Daoy (cell line): ENCODE measurements at places on chromosomes 12 and 14.

- DNase-seq, result peak; percentile 16
These were observed 30.6 kb downstream of the BORCS5 start for GRCh38 chr12:12387501-12387900.

- DNase-seq, result no peak
These were observed 89.6 kb downstream of the CHGA start for GRCh38 chr14:93012506-93012905.

- no peak for DNase-seq
These were observed 1.4 kb downstream of the TRMT61A start for GRCh38 chr14:103530390-103530789.

DNA sequence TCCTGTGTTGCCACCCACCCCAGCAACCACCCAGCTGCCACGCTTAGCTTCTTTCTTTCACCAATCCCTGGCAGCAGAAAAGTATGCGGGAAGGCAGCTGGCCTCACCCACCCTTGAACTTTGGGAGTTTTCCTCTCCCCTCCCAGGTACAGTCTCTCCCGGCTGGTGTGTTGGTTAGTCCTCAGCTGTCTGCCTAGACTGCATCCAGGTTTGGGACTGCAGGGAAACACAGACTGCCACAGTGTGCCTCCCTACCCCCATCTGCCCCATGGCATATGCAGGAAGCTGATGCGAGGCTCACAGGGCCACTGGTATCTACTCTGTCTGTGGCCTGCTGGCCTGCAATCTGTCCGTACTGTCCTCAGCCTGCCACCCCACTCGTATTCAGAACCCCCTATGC lies 2.1 kb downstream of the CD9 start:
- DNase-seq, result no peak

DNA sequence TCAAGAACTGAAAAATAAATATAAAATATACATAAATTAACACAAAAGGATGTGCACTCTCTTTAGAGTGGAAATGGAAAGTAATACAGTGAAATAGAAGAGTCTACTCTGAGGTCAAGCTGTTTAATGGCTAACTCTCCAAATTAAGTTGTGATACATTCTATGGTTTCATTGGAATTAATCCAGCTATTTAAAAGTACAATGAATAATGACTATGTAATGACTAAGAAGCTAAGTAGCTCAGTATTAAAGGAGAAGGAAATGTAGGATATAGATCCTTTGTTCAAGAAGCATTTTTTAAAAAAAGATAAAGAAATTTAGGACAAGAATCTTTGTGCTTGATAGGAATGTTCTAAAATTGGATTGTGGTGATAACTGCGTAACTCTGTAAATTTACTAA lies 85.3 kb downstream of the LRP6 start:
- no peak for DNase-seq

- DNase-seq, result no peak
These were observed 38.2 kb upstream of the MTHFD1 start for GRCh38 chr14:64349741-64350490.

- DNase-seq, result no peak
These were observed 111.0 kb upstream of the LRIG3 start for GRCh38 chr12:59031313-59031712.

- DNase-seq, result no peak
These were observed 199.8 kb upstream of the ARHGAP5 start for GRCh38 chr14:31877255-31877798.

GRCh38 chr12:105742567-105742874 lies 396.2 kb downstream of the NUAK1 start:
- no peak for DNase-seq

GRCh38 chr14:91484186-91484585 lies 25.9 kb downstream of the PPP4R3A start:
- no peak for DNase-seq

DNA sequence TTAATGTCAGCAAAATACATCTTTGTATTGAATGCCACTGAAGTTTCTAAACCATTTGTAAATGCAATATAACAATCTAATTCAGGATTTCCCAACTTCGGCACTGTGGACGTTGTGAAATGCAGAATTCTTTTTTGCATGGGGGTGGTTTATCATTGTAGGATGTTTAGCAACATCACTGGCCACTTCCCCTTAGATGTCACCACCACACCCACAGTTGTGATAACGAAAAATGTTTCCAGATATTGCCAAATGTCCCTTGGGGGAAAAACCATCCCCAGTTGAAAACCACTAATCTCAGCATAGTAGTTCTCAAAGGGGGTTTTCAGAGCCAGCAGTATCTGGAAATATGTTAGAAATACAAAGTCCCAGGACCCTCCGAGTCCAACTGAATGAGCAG lies 203.3 kb downstream of the NAV3 start:
- DNase-seq, result no peak

- peak; percentile 43 for DNase-seq
These were observed 1.9 kb downstream of the PPP1R3E start for GRCh38 chr14:23300687-23301223.

GRCh38 chr14:105272623-105273022 lies 24.3 kb downstream of the BTBD6 start:
- no peak for DNase-seq

- DNase-seq, result no peak
These were observed 218.2 kb upstream of the AMIGO2 start for GRCh38 chr12:47297993-47298392.

DNA sequence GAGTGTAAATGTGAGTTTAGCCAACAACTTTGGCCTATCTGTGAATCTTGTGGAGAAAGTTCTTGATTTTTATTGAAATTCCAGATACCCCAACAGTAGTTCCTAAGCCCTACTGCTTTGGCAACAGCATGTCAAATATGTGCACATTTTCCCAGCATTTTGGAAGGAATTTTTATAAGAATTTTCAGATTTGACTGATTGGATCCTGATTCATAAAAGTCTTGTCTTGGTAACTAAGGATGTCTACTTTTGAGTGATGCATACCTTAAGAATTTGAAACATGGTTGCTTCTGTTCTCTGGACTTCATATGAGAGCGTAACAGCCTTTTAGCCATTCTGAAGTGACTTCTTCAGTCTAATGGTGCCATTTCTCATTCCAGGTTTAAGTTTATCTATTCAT lies 106.7 kb downstream of the ANO4 start:
- no peak for DNase-seq

- no peak for DNase-seq
These were observed 836.2 kb upstream of the MGAT4C start for GRCh38 chr12:87092421-87092820.

DNA sequence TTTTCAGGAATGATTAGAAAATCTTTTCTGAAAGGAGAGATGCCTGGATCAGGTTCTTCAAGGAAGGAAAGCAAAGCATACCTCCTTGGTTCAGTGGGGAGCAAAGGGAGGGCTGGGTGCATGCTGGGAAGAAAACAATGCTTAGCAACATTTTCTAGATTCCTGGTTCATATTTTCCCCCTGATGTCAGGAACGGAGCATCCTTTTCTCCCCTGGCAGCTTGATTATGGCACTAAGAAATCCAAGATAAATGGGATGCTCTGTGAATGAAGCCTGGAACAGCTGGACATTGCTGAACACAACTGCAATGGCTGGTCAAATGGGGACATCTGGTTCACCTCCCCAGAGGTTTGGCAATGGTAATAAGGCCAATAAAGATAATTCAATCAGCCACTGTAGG lies 50.9 kb downstream of the KCNA5 start:
- no peak for DNase-seq

- DNase-seq, result peak; percentile 6
These were observed 88.6 kb downstream of the RAD51B start for GRCh38 chr14:67908052-67908754.

DNA sequence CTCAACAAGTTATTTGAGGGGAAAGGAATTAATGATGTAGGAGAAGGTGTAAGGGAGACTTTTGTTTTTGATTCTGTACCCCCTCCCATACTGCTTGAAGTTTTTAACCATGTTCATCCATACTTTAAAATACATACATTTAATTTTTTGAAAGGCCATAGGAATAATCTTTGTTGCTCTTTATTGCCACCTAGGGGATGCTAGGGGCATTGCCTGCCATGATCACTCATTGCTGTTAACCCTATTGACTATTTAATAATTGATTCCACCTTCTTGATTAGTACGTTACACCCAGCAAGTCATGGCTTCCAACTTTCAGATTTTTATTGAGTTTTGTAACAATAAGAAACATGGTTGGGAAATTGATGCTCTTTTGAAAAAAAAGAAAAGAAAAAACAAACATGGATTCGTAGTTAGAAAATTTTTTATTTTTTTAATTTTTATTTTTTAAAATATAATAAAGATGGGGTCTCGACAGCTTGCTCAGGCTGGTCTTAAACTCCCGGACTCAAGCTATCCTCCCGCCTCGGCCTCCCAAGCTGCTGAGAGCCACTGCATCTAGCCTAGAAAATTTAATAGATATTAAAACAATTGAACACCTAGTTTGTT lies 8.5 kb upstream of the PRKAB1 start:
- peak; percentile 21 for DNase-seq

DNA sequence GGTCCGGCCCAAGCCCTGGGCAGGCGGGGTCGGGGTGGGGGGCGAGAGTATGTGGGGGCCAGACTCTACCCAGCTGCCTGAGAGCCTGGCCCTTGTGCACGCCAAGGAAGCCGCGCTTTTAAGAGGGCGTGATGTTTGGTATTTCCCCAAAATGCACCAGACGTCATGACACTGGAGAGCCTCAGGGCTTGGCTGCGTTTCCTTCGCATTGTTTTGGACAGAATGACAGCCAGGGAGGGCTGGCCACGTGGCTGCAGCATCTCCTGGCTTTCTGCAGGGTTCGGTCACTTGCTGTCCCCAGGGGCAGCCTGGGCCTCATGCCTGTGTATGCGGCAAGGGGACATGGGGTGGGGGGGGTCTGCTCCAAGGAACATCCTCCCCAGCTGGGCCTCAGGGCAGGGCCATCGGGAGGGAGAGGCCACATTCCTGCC lies 16.1 kb upstream of the NUDT14 start:
- peak; percentile 46 for DNase-seq

- no peak for DNase-seq
These were observed 48.3 kb downstream of the MVK start for GRCh38 chr12:109621901-109622364.

DNA sequence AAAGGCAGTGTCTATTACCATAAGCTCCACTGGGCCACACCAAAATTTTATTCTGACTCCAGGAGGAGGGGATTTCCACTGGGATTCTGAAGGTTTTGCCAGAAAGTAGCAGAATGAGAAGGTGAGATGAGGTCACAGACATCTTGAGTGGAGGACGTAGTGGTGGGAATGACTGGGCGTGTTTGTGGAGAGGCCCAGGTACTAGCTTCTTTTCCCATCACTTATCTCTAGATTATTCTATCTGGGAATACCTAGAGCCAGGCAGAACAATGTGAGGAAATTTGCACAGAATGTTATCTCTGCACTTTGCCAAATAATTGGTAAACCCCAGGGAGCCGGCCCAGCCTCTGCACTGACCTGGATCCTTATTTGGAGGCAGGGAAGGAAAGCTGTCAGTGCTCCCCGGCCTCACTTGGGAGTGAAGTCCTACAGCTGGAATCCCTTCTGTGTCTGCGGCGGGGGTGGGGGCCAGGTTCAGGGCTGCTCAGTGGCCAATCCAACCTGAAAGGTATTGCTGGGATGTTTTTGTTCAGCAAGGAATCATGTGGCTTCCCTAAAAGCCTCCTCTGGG lies 129.4 kb downstream of the C12orf75 start:
- DNase-seq, result no peak

DNA sequence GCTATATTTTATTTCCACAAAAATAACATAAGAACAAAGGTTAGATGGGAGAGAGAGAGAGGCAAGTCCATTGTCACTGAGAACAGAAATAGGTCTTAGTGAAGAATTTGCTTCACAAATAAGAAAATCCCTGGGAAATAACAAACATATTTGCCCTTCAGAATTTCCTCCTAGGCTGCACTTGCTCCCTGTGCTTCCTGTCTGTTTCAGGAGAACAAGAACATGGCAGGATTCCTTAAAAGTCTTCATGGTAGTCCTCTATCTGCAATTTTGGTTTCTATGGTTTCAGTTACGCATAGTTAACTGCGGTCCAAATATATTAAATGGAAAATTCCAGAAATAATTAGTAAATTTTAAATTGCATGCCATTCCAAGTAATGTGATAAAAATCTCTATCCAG lies 34.1 kb downstream of the SENP1 start:
- DNase-seq, result no peak

- peak; percentile 13 for DNase-seq
These were observed 51.4 kb downstream of the CYP46A1 start for GRCh38 chr14:99735189-99736135.

GRCh38 chr14:22841311-22841710 lies 4.9 kb downstream of the MMP14 start:
- no peak for DNase-seq

- DNase-seq, result peak; percentile 97
These were observed 7.1 kb downstream of the RHOF start for GRCh38 chr12:121786440-121786825.

GRCh38 chr14:92710001-92710341 lies 38.5 kb downstream of the LGMN start:
- no peak for DNase-seq

GRCh38 chr12:28604240-28604639 lies 414.0 kb downstream of the CCDC91 start:
- no peak for DNase-seq

DNA sequence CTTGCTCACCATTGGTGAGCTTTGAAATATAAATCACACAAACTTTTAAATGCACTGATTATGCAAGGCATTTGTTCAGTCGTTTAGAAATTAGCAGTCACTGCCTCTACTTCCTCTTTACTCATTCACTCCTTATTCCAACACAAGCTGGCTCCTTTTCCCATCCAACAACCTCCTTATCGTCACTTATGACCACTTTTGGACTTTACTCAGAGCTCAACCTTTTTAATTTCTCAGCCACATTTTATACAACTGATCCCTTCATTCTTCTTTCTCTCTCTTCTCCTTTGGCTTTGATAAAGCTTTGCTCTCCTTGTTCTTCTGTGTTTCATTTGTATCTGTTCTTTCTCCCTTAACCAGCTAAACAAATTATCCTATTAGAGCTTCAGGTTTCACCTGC lies 126.4 kb upstream of the PLEKHA5 start:
- no peak for DNase-seq

DNA sequence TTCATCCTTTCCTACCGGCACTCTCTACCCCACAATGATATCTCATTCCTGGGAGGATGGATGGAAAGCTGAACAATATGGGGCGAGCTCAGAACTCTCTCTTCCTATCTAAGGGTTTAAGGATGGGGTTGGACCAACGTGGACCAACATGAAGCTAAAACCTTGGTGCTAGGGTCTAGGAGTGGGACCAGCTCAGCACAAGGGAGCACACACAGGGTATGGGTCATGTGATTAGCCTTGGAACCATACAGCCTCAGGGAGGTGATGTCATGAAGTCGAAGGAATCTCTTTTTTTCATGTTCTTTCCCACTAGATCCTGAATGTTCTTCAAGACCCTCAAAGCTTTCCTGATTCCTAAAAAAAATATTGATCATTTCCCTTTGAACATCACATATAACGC lies 3.3 kb downstream of the GUCY2C start:
- no peak for DNase-seq

GRCh38 chr12:53568809-53569557 lies 57.2 kb downstream of the ATF7 start:
- no peak for DNase-seq

- peak; percentile 72 for DNase-seq
These were observed 43.9 kb upstream of the FBRSL1 start for GRCh38 chr12:132445884-132446632.
